ENCODE measurements at places on chromosomes 16 and 17.

GRCh38 chr16:24204150-24204665 is 51.9 kb upstream of the CACNG3 start:
- no peak for ATAC-seq

- ATAC-seq: no peak
Measured at GRCh38 chr16:28078261-28078660, 14.7 kb upstream of the GSG1L start.

GRCh38 chr17:32297860-32298259 is 32.2 kb downstream of the RHBDL3 start:
- no peak for ATAC-seq

GRCh38 chr17:79041041-79041570 is 17.1 kb downstream of the C1QTNF1 start:
- no peak for ATAC-seq

DNA sequence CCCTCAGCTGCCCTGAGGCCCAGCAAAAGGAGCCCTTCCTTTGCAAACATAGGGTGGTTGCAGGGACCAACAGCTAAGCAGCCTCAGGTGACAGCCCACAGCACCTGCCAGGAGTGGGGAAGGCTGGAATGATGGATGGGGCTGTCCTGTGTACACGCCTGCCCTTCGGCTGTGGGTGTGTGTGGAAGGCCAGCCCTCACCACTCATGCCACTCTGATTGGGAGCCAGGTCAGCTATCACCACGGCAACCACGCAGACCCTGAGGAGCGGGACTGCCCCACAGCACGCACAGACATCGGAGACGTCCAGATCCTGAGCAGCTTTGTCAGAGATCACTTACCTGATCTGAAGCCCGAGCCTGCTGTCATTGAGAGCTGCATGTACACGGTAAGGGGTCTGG is 11.9 kb downstream of the PIPOX start:
- ATAC-seq: no peak

GRCh38 chr16:57984443-57985203 is 13.7 kb upstream of the CNGB1 start:
- peak; percentile 97 for ATAC-seq

DNA sequence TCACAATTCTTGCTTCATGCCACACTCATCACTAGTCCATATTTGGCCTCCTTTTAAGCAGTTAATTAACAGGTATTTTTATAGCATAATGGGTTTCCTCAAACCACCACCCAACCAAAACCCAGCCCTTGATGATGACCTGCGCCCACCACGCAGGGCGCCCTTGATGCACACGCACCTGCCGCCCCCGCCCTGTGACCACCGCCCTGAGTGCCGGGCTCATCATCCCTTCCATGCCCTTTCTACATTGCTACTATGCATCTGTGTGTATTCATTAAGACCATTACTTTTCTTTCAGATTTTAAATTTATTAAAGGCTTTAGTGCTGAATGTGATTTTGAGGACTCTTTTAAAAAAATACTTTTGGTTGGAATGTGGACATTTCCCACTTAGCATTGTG is 204.8 kb upstream of the CHMP6 start:
- no peak for ATAC-seq

DNA sequence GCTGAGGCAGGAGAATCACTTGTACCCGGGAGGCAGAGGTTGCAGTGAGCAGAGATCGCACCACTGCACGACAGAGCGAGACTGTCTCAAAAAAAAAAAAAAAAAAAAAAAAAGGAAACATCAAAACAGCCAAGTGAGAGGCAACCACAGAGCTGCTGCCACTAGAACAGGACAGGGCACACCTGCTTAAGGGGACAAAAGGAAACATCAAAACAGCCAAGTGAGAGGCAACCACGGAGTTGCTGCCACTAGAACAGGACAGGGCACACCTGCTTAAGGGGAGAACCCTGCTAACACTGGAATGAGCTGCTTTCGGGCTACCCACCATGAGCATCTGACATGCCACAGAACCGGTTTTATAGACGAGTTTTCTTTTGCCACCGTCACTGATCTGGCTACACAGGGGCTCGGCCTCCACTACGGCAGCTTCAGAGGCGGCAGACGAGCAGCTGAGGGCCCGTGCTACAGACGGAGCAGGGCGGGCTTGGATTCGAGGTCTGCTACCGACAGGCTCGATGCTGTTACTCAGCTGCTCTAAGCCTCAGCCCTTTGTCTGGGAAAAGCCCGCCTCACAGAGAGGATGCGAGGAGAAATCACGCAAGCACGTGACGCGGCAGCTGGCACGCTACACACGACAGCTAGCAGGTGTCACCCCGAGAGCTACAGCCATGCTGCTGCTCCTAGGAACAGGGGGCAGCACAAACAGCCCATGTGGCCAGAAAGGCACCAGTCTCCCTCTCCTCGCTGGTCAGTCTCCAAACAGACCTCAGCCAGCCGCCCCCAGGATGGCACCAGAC is 2.0 kb downstream of the P4HB start:
- ATAC-seq: no peak

DNA sequence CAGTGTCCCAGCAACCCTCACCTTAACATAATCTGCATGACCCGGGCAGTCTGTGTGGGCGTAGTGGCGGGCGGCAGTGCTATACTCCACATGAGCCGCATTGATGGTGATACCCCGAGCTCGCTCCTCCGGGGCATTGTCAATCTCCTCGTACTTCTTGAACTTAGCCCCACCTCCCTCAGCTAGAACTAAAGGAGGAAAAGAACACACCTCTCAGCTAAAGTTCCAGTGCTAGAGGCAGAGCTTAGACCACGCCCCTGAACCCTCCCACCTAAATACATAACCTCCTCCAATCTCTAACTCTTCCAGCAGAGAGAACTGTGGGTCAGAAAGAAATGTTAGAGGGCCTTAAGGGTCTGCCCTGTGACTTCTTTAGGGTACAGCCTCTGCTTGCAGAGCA is 855 bp downstream of the TUFM start:
- no peak for ATAC-seq

- ATAC-seq: no peak
Measured at GRCh38 chr16:8926827-8927226, 36.9 kb downstream of the USP7 start.

DNA sequence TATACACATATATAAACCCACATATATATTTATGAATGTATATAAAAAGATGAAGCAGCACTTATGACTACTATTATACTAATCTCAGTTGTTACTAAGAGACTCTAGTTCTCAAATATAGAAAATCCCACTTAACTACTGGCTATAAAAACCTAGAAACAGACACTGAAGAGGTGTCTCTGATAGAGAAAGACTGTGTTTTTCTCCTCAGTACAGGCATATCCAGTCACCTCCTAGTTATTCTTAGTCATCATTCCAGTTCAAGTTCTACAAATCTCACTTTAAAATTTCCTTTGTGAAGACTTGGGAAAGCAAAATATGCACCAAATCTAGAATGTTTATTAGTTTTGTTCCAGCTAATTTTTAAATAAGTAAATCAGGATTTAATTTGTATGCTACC is 93.9 kb downstream of the STH start:
- ATAC-seq: no peak

GRCh38 chr17:16926061-16926511 is 45.8 kb downstream of the TNFRSF13B start:
- ATAC-seq: no peak

DNA sequence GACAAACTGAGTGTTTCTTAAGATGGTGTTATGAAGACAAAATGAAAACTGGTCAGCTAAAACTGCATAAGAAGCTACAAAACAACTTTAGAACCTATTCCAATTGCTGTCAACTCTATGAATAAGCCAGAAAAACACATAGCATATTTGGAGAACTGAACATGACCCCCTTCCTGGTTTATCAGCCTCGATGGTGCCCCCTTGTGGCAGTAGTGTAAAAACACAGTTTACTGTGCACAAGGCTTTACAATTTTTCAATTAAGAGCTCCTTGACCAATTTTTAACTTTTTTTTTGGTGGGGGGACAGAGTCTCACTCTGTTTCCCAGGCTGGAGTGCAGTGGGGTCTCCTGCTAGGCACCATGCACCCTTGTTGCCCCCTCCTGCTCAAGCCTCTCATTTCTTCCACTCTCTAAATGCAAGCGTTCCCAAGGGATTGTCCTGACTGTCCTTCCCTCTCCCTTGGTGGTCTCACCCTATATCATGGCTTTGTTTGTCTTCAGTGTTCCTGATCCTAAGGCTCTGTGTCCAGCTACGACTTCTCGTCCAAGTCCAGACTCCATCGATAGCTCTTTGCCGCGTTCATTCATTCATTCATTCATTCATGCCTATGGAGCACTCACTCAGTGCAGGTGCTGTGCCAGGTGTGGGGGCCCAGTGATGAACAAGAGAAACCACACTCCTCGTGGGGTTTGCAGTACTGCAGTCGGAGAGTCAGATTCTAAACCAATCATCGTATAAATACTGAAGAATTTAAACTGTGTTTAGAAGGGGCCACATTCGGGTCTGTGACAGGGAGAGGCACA is 7.5 kb downstream of the EIF1 start:
- peak; percentile 40 for ATAC-seq

DNA sequence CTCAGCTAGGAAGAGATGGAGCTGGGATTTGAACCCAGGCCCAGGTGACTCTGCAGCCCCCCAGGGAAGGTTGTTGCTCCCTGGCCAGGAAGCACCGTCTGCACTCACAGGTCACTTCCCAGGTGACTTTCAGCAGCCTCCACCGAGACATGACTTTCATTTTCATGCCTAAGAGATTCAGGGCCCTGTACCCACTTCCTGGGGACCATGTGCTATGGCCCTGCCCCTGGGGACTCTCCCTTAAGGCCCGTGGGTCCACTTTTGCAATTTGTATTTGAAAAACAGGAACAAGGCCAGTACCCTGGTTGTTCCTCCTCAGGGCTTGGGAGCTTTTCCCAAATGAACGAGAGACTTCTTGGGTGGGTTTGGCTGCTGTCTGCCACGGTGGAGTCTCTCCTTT is 191.0 kb downstream of the IRF8 start:
- ATAC-seq: no peak

DNA sequence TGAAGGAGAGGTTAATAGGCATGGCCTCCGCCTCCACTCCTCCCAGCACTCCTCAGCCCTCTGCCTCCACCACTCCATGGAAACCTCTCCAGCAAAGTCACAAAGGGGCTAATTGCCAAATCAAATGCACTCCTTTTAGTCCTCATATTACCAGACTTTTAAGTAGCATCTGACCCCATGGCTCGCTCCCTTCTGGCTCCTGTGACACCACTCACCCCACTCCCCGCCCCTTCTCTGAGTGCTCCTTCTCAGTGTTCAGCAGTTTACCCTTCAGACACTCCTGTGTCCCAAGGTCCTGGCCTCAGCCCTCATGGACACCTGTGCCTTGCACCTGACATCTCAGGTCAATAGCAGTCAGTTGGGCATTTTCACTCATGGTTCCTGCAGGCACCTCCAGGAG is 243.5 kb upstream of the CCL2 start:
- no peak for ATAC-seq

GRCh38 chr16:69554495-69554894 is 11.3 kb upstream of the NFAT5 start:
- no peak for ATAC-seq

GRCh38 chr16:1291576-1291974 is 17.9 kb upstream of the UBE2I start:
- ATAC-seq: no peak

- no peak for ATAC-seq
Measured at GRCh38 chr16:24125214-24125613, 130.9 kb upstream of the CACNG3 start.

- no peak for ATAC-seq
Measured at GRCh38 chr17:50205963-50206505, 4.6 kb upstream of the COL1A1 start.

GRCh38 chr16:70438585-70438968 is 323 bp downstream of the ST3GAL2 start:
- ATAC-seq: peak; percentile 0

- no peak for ATAC-seq
Measured at GRCh38 chr17:69539274-69539673, 124.8 kb downstream of the MAP2K6 start.

DNA sequence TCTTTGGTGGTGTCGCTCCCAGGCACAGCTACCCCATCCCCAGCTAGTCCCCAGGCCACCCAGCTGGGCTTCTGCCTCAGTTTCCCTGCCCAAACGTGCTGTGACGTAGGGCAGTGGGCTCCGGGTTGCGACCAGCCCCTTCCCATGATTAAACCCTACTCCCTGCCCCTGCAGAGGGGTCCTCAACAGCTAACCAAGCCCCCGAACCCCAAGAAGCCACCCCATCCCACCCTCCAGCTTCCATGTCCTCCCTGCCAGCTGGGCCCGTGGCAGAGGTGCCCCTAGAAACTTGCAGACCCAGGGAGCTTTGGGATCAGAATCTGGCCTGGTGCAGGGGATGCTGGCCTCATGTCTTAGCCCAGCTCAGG is 879 bp upstream of the NTN3 start:
- ATAC-seq: no peak

DNA sequence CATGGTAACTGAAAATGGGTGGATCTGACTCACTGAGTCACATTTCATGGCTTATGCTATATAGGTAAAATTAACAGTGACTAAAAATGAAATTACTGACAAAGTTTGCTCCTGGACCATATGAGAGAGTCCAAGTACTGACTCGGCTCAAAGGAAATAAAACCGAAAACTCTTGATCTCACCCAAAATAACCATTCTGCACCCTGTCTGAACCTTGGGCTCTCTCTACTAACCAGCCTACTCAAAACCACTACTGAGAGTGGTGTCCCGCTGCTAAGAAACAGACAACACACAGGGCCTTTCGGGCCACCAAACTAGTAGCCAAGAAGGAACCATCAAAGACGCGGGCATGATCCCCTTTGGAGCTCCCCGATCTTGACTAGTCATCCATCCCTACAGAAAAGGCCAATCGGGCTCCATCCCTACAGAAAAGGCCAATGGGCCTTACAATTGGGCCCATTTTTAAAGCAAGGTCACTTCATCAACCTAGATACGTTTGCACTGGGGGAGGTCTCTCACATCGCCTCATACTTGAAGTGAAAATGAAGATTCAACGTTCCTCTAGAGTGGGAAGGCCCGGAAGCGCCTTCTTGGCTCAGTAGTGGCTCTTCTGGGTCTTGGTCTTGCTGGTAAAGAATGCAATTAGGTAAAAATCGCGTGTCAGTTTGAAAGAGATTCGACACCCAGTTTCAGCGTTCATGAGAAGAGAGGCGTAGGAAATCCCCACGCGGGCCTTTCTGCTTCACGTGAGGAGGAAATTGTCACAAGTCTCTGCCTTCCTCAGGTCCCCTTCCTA is 720 bp upstream of the ZPBP2 start:
- ATAC-seq: peak; percentile 85
